Keratinocyte (primary cell): ENCODE measurements at places on chromosomes 13 and 19. TPM values are rescaled to one million over a fixed set of nuclear protein-coding genes. Genes with fewer than 3 reads are reported as not detected.
A peak's percentile ranks its signal among the peaks of the same experiment; 100 is the strongest.

ZBTB32 gene
- not detected in 3 replicates for polyA plus RNA-seq

TGDS gene
- polyA plus RNA-seq: 9.7 to 19.4 TPM (median 11.1 TPM) in 3 replicates

RFPL4AL1 gene
- polyA plus RNA-seq: not detected in 3 replicates

TMC4 gene
- 1.5 to 2.2 TPM (median 1.8 TPM) in 3 replicates for polyA plus RNA-seq

GRCh38 chr19:14156971-14157717 lies 20.8 kb upstream of the ASF1B start:
- no peaks in the 10 kb centered on the region for H3K36me3 ChIP-seq
- H3K4me1 ChIP-seq: no peaks in the 10 kb centered on the region
- H3K27me3 ChIP-seq: no peaks in the 10 kb centered on the region
- no peak for DNase-seq

- no peaks in the 10 kb centered on the region for H3K27me3 ChIP-seq
- H3K27ac ChIP-seq: peak overlapping the region; percentile 69
- peak; percentile 21 for DNase-seq
- peaks cover 9% of the 10 kb centered on the region for H3K4me1 ChIP-seq
- no peaks in the 10 kb centered on the region for H3K36me3 ChIP-seq
These were observed 990 bp upstream of the ZMYM2 start for GRCh38 chr13:19957320-19958154.

- peaks cover 34% of the 10 kb centered on the region for H3K4me1 ChIP-seq
- peak overlapping the region; percentile 88 for H3K4me3 ChIP-seq
- H3K36me3 ChIP-seq: peaks cover 48% of the 10 kb centered on the region
- H3K27me3 ChIP-seq: no peaks in the 10 kb centered on the region
- DNase-seq: no peak
- peak overlapping the region; percentile 96 for H3K27ac ChIP-seq
These were observed 37.6 kb upstream of the NANOS3 start for GRCh38 chr19:13839130-13839937.
